ENCODE measurements at places on chromosomes 13 and 19.

DNA sequence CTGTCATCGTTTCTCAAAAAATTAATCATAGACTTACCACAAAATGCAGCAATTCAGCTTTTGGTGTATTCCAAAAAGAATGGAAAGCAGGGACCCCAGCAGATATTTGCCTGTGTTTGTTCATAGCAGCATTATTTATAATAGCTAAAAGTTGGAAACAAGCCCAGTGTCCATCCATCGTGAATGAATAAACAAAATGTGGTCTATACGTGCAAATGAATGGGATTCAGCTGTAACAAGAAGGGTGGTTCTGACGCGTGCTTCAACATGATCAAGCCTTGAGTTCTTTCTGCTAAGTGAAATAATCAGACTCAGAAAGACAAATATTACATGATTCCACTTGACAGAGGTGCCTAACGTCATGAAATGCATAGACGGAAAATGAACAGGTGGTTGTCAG is 36.4 kb downstream of the PSG11 start:
- no peak for DNase-seq

- DNase-seq: no peak
Measured at GRCh38 chr13:43303033-43303729, 279.8 kb downstream of the DNAJC15 start.

DNA sequence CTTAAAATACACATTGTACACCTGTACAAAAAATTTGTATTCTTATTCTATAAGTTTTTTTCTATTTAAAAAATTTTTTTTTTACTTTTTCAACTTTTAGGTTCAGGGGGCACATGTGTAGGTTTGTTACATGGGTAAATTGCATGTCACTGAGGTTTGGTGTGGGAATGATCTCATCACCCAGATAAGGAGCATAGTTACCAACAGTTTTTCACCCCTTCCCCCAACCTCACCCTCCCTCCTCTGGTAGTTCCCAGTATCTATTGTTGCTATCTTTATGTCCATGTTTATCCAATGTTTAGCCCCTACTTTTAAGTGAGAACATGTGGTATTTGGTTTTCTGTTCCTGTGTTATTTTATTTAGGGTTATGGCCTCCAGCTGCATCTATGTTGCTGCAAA is 89.9 kb downstream of the CDK8 start:
- no peak for DNase-seq

DNA sequence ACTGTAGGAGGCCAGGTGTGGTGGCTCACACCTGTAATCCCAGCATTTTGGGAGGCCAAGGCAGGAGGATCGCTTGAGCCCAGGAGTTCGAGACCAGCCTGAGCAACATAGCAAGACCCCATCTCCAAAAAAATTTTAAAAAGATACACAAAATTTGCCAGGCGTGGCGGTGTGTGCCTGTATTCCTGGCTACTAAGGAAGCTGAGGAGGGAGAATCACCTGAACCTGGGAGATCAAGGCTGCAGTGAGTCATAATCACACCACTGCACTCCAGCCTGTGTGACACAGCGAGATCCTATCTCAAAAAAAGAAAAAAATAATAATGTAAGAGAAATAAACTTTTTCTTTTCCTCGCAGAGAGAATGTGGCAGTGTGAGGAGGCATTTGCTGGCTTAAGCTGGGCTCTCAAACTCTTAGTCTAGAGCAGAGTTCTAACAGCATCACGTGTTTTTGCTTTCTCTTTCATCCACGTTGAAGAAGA is 21.1 kb downstream of the FAM187B start:
- peak; percentile 66 for DNase-seq

GRCh38 chr13:51475727-51476501 is 23.1 kb upstream of the INTS6 start:
- DNase-seq: no peak

DNA sequence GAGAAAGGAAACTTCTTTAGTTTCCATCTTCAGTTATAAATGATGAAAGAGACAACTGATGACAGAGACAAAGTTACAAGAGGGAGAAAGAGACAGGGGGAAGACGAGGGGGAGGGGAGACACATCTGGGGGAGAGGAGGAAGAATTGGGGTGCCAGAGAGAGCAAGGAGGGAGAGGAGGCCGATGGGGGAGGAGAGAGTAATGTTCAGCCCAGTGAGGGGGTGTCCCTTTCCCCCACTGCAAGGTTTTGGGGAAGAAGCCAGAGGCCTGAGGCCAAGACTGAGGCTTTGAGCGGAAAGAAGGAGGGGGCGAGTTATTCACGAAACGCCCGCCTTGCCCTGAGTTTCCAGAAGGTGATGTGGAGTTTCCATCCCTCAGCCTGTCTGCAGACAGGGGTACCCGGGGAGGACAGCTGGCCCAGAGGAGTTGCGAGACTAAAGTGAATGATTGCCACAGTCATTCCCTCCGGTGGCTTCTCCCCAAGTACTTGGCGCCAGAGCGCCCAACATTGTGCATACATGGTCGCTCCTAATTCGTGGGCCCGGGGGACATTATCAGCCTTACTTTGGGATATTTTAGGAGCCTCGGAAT is 558 bp upstream of the PPAN start:
- DNase-seq: peak; percentile 59

DNA sequence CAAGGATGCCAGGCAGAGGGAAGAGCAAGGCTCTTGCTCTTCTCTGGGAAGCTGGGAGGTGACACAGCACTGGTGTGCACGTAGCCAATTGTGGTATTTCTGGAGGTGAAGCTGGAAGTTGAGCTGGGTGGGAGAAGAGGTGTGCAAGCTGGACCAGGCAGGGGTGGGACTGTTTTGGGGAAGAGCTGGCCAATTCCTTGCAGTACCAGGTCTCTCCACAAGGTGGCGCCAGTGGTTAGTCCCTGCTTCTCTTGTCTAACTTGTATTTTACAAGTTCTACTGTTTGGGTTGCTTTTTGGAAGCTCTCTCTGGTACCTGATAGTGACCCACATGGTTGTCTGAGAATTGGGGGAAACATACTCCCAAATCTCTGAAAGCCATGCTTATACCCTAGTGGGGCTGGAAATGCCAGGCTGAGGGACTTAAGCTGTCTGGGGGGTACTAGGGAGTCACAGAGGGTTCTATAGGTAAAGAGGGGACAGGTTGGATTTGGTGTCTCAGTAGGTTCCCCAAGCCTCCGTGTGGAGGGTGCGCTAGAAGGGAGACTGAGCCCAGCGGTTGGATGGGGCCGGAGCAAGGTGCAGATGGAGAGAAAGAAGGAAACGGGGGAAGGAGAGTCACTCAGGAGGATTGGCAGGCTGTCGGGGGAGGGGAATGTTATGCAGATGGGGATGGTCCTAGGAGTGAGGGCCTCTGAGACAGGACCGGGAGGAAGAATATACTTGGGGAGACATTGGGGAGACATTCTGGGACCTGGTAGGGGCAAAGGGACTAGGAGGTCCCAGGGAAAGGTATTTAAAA is 3.0 kb downstream of the HPN start:
- DNase-seq: no peak

- DNase-seq: no peak
Measured at GRCh38 chr13:76667551-76667950, 218.7 kb downstream of the KCTD12 start.

DNA sequence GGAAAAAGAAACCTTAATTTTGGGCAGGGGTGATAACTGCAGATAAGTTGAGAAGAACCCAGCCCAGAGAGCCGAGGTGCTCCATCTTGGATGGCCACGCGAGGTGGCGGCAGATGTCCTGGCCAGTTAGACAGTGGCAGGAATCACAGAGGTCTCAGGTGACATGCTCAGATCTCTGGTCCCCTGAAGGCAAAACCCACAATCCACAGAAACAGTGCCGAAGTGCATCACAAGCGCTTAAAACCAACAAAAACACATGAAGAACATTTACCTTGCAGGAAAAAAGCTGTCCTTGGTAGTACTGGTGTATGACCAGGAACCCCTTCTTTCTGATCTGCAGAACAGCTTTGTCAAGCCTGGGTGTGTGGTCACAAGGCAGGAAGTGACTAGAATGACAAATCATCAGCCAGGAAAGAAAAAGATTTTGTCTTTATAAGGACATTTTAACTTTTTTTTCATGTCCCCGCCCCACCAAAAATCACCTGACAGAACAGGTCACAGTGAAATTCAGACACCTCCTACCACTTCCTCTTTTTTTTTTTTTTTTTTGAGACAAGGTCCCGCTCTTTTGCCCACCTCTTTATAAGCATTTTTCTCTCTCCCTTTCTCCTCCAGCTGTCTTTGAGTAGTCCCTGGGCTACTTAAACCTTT is at the start of gene LCP1:
TSS of gene LCP1 (minus strand) at position 338 of the 651 bp plus-strand sequence. CDS start 22,515 bp downstream, outside the sequence.
- DNase-seq: peak; percentile 78

GRCh38 chr13:24651718-24652345 is 28.4 kb upstream of the ATP12A start:
- no peak for DNase-seq

- DNase-seq: no peak
Measured at GRCh38 chr13:111551204-111551820, 230.9 kb downstream of the TEX29 start.

DNA sequence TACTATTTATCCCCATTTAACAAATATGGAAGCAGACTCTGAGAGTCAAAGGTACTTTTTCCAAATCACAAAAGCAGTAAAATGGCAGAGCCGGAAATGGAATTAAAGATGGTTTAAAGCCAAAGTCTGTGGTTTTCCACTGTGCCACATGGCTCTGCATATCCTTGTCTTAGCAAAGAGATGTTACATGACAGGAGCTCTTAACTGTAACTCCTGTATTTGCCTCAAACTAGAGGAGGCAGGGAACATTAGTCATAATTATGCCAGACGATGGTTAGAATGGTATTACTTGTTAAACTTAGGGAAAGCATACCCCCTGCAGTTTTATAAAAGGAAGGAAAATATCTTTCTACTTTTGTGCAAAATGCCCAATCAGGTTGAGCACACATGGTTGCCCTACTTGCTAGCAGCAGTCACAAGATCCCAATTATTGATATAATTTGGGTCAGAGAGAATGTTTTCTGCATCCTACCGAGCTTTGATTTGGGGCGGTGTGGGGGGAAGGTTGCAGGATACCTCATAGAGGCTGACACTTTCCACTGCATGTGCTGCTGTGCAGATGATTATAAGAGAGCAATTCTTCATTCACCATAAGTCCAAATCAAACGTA is 42.0 kb upstream of the MAB21L1 start:
- DNase-seq: no peak

GRCh38 chr19:14540741-14541525 is 11.5 kb downstream of the TECR start:
- no peak for DNase-seq

- DNase-seq: no peak
Measured at GRCh38 chr13:108915095-108915633, 285.8 kb downstream of the MYO16 start.

- no peak for DNase-seq
Measured at GRCh38 chr13:50543782-50544181, 299.7 kb downstream of the DLEU7 start.

DNA sequence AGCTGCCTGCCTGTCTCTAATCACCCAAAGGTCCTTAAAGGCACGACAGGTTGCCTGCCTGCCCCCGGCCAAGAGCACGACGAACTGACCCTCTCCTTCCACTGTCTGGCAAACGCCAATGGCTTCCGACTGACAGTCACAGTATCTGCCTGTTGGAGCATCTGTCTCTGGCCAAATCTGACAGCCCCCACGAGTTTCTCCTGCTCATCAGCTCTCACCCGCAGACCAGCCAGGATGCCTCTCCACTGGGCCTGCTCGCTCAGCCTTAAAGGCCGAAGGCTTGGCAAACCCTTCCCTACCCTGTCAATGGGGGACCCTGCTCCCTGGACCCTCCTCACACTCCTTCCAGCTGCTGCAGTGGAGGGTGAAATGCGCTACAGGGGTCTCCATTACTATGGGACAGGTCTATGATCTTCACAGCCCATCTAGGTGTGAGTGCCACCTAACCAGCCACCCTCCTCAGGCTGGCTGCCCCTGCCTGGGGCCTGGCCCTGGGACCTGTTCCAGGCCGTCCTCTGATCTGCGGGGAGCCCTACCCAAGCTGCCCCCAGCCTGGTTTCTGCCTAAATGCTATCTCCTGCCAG is 932 bp downstream of the FAM83E start:
- no peak for DNase-seq

DNA sequence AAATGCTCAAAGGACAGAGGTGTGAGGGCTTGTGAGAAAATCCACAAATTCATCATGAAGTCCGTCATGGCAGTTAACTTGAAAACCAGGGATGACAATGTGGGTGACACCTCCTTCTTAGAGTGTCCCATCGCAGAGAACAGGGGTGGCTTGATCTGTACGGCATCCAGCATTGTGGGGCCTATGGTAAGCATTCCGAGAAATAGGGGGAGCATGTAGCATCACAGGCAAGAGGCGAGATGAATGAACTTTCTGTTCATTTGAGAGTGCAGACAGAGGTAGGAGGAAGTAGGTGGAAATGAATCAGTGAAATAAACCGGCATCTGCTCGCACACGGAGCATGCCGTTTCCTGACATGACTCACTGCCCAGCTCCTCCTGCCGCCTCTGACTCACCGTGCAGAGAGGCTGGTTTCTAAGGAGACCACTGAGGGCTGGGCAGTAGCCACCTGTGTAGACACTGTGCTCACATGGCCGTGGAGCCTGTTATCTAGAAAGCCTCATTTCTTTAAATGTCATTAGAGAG is 339.0 kb downstream of the RFC3 start:
- peak; percentile 3 for DNase-seq

DNA sequence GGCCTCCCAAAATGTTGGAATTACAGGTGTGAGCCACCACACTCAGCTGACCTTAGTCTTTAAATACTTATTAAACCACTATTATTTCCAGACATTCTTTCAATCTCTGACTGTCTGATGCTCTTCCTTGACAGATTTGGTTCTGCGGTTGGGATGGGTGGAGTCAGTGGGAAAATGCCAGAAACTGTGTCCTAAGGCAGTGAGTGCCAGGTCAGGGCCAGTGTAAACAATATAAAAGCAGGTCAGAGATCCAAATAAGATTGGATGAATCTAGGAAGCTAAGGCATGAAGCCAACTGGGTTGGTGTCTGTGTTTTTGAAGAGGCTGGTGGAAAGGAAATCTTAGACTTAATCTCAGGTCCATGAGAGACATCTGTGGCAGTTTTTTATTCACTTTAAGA is 74.7 kb downstream of the KLF5 start:
- no peak for DNase-seq

DNA sequence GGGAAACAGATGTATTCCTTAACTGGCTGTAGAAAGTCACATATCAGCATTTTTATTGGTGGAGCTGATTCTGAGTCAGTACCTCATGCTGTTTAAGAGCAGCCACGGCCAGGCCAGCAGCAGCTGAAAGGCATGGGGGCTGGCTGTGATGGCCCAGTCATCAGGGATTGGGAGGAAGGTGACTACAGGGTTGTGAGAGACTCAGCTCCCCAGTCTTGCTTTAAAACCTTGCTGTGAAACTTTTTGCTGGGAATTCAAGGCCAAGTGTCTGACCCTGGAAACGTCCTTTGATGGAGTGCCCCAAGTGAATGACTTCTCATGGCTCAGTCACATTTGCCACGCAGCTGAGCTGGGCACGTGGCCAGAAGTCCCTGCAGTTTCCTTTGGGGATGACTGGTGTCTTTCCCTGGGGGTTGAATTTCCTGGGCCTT is 39.1 kb upstream of the RNF113B start:
- DNase-seq: no peak

GRCh38 chr13:46355901-46356590 is 31.0 kb downstream of the RUBCNL start:
- DNase-seq: no peak
